ENCODE measurements at places on chromosomes 1 and 21.

DNA sequence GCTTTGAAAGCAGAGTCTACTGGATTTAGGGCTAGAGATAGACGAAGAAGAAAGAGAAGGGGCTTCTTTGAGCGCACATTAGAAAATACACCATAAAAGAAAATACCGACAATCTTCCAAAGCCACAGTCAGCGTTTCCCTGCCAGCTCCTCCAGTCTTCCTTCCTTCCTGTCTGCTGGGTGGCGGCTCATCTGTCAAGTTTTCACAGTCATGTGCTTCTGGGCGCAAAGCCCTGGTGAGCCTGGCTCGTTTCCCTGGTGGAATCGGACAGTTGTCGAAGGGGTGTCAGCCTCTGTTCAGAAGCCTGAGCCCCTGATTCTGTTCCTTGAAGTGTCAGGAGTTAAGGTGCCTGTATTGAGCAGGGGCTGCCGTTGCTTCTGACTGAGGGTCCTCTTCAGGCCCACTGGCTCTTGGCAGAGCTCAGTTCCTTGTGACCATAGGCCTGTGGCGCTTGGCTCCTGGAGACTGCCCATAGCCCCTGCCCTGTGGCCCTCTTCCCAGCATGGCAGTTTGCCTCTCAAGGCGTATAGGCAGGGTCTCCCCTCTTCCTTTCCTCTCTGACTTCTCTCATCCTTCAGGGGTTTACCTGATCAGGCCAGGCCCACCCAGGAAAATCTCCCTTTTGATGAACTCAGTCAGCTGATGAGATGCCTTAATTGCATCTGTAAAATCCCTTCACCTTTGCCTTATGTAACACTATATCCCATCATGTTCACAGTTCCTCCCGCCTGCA, 58.6 kb downstream of the ADARB1 start:
- no peak for DNase-seq

DNA sequence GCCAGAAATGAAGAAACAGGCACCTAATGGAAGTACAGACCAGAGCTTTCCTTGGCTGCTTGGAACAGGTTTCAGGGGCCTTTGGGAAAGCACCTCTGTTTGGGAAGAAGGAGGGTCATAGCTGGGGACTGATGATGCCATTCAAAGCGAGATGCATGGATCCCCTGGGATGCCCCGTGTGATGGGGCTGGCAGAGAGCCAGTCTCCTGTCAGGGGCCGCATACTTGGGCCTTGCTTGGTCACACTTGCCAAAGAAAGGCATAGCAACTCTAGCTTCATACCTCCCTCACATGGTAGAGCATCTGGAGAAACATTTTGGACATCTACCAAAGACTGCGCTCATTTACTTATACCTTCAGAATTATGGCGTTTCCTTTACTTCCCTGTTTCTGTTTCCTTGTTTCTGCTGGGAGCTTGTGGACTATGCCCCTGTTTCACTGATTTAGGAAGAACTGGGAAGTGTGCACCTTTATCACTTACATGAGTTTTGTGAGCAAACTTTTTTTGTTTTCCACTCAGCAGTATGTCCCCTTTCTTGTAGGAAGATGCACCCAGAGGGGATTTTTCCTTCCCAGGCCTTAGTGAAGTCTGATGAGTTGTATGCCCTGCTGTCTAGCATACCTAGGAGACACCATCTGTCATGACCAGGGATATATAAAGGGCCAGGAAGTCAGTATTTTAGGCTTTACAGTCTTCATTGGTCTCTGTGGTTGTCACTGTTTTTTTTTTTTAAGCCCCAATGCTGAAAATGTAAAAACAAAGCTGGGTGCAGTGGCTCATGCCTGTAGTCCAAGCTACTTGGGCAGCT, 19.8 kb upstream of the ST3GAL3 start:
- no peak for DNase-seq

- no peak for DNase-seq
Measured at GRCh38 chr1:227215863-227216510, 102.3 kb downstream of the CDC42BPA start.

GRCh38 chr21:31726407-31726806, 5.5 kb downstream of the SCAF4 start:
- DNase-seq = no peak
